ENCODE measurements at places on chromosomes 12 and 14.

DNA sequence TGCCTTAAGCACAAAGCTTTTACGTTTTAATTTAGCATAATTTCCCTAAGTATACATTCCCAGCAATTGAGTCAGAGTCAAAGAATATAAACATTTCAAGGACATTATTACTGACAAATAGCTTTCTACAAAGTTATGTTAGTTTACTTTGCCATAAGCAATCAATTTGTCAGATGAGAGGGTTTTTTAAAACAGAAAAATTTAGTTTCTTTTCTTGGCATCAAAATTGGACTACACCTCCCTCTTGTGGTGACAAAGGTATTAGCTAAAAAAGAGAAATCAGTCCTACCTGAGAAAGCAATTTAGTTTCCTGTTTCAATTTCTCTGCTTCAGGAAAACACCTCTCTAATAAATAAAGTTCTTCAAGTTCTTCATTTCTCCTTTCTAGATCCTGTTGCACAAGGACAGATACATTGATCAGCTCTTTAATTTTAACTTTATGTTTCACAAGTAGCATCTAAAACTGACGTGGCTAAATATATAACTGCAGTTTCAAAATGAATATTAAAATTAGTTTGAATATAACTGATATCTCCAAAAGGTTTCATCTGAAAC, 39.9 kb downstream of the DNAI7 start:
- DNase-seq = peak; percentile 41

DNA sequence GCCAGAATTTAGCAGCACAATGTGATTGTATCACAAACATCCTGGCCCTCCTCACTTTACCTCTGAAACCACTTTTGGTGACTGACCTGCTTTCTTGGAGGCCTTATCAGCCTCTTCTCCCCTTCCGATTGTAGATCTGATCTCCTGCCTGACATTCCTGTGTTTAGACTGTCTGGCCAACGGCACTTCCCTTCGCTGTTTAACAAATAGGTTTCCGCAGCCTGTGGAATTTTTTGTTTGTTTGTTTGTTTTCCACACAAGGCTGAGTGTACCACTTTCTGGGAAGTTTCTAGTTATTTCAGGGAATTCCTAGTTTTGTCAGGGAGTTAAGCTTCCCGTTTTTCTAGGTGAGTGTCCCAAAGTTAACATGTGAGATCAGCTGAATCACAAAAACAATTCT, 65.9 kb upstream of the CDKN3 start:
- DNase-seq = no peak

- DNase-seq = no peak
Observed at GRCh38 chr14:97946240-97946639, 1149.1 kb downstream of the VRK1 start.

GRCh38 chr14:24440606-24441399, 1.8 kb downstream of the SDR39U1 start:
- no peak for DNase-seq

DNA sequence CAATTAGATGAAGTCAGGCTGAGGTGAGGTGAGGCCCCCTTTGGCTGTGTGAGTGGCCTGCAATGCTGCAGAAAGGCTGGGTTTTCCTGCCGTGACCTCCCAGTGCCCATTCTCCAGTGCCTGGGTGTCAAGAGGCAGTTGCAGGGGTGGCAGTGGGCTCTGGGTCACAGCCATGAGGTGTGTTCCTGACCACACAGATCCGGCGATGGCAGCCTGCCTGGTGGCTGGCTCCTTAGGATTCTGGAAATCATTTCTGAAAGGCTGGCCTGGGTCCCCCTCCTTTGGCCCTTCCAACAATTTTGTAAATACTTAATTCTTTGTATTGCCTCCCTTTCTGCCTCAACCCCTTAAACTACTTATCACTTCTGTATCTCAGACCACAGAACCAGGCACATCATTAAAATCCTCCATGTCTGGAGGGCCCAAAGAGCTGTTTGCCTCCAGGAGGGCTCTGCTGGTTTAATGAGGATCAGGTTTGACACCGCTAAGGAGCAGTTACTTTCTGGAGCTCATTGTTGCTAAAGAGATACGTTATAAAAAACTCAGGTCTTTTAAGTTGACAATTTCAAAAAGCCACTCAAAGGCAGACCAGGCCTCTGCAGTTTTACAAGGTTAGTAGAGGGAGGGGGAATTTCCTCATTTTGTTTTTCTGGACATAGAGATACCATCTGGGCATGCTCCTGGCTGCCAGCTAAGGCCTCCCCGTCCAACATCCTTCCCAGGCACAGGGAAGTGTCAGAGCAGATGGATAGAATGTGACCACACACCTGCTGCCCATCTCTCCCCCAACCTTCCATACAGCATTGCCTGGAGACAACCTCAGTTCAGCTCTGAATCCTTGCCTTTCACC, 204.4 kb downstream of the FOXN3 start:
- no peak for DNase-seq

DNA sequence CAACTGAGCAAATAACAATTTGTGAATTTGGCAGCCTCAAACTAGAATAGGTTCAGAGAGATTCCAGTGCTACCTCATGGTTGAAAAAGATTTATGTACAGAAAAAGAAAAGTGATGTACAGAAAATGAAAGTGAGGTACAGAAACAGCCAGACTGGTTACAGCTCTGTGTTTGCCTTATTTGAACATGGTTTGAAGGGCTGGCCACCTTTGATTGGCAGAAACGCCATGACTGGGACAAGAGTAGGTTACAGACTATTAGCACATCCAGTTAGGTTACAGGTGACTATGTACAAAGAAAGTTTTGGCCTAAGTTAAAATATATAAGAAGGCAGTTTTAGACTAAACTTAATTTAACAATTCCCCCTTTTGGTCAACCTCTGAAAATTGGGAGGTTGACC, 309.4 kb downstream of the BTG1 start:
- DNase-seq = no peak

DNA sequence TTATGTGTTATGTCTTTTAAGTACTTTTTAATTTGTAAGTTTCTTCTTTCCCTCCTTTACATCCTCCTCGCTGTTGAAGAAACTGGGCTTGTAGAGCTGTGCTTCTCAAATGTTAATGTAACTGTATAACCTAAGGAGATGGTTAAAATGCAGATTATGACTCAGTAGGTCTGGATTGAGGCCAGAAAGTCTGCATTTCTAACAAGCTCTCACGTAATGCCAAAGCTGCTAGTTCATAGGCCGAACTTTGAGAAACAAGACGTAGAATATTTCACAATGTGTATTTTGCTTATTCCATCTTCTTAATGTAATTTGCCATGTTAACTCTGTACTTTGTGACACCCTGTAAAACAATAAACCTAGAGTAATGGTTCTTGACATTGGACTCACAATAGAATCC, 193.3 kb upstream of the SYT1 start:
- DNase-seq = no peak

DNA sequence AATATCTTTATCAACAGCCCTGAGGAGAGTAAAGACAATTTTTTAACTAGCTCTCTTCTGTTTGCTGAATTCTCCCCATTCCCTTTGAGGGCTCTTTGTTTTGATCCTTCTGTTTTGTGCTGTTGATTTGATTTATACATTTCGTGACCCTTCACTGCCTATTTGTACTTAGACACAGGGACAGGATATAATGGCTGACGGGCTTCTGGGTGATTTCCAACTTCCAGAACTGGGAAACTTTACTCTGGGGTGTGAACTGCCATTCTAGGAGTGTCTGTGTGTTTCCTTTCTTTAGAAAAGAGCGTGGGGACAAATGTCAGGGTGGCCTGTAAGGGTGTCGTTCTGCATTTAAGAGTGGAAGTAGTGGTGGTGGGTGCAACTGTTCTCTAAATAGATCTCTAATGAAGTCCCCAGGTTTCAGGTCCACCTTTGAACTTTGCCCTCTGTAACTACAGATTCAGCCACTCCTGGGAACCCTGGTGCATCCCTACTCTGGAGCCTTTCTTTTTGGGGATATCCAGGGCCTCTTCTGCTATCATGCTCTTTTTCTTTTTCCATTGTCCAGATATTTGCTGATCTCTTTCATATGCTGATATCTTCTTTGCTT, 22.3 kb upstream of the SSPN start:
- no peak for DNase-seq

- no peak for DNase-seq
Observed at GRCh38 chr14:37594238-37594970, 645 bp downstream of the FOXA1 start.

- no peak for DNase-seq
Observed at GRCh38 chr12:125453751-125454150, 388.5 kb downstream of the AACS start.

GRCh38 chr12:116804051-116804450, 65.9 kb downstream of the RNFT2 start:
- DNase-seq = no peak

DNA sequence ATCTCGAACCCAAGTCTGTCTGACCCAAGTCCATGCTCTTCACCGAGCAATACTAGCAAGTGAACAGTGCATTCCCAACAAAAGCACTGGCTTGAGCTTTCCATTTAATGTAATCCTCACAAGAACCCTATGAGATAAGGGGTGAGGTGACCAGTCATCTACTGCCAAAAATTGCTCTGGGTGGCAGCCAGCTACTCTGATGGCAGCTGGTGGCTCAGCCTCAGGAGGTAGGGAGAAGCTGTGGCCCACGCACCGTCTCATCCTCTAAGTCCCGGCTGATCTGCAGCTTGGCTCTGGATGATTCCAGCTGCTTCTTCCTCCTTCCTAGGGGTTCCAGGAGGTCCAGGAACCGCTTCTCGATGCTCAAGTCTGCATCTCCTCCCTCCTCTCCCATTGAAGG, 75.2 kb downstream of the PLEKHG3 start:
- DNase-seq = no peak

DNA sequence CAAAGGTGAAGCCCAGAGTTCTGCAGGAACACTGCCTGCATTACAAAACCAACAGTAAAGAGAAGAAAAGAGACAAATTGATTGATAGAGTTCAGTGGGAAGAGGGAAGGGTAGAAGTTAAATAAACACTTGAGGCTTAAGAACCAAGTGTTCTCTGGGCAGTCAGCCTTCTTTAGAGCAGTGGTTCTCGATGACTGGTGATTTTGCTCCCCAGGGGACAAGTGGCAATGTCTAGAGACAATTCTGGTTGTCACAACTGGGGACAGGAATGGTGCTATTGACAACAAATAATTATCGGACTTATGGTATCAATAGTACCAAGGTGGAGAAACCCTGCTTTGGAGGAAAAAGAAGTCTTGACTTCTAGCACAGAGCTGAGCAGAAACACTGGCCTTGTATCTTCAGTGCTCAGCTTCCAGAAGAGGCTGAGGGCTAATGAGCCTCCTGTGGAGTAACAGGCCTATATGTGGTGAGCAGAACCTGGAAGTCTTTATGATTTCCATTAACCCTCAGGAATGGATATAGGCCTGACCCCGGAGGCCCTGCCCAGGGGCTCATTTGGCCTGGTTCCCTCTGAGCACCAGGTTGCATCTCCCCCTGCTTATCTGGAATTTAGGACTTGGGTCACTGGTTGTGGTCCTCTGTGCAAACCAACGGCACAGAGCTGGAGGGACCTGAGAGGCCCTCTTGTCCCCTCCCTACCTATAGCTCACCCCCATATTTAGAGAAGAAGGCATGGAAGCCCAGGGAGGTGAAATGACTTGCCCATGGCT, 204.6 kb upstream of the PWP1 start:
- DNase-seq = no peak

DNA sequence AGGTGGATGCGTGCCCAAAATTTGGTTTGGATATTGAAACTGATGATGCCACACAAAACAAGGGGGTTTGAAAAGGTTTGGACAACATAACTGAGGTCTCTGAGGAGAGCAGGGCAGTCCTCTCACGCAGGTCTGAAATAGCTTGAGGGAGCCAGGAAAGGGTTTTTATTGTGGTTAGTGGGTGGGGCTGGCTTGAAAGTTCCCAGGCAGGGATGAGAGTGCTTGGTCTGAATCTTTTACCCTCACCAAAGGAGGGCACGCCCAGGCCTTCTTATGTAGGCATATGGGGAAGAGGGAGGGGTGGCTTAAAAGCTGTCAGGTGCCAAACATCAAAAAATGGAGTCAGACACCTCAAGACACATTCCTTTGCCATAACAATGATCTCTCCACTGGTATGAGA, 493.1 kb upstream of the CCDC196 start:
- DNase-seq = no peak

- no peak for DNase-seq
Observed at GRCh38 chr12:108338915-108339657, at the start of gene CMKLR1. Gene CMKLR1 (minus strand): TSS chr12:108339311. CDS start chr12:108293591, 45,720 bp downstream.

DNA sequence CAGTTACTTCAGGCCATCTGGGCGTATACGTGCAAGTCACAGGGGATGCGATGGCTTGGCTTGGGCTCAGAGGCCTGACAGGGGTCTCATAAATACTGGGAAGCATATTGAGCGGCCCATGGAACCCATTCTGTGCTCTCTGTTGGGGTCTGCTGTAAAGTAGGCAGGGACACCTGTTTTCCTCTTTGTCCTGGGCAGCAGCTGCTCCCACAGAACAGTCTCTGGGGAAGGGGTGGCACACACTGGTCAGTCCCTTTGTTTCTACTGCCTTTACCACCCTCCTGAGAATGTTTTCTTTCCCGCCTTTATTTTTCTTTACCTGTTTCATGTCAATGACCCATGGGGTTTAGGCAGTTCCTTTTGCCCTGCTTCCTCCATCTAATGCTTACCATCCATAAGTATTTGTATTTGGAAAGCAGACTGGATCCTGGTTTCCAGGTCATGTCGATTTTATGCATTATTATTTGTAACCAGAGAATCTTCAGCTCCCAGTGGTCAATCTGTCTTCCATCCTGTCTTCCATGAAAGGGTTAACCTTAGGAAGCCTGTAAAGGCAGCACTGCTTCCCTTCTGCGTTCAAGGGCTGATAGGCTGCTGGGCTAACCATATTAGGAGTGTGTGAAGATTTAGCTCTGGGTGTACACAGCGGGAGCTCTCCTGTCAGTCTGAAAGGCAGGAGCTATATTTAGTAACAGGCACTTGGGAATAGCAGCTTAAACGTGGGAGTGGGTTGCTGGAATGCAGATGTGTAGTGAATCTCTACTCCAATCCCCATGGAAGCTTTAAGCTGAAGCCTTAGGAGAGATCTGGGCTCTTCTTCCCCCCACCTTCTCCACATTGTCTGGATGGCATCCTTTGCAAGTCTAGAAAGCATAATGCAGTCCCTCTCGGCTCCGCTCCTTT, 124.0 kb downstream of the DYRK2 start:
- no peak for DNase-seq

DNA sequence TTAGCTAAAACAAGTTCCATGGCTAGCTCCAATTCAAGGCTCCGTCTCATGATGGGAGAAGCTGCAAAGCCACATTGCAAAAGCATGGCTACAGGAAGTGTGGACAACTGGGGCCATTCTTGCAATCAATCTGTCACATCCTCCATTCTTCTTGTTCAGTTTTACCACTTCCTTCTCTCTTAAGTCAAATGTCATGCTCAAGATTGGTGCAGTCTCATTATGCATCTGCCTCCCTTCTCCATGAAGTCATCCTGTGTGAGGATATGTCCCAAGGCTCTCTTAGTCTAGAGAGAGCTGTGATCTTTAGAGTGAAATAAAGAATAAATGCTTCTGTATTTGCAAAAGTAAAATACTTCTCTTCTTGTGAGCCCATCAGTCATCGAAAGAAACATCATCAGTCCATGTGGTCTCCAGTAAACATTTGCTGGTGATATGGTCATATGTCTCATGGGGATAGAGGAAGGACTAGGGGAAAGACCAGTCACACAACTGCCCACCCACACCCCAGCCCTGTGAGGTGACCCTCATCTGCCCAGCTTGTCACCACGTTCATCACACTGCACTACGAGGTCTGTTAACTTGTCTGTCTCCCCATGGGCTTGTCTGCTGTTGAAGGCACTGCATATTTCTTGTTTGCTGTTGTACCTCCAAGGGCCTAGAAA, 303.0 kb downstream of the NUAK1 start:
- no peak for DNase-seq

Measured in CD4-positive, alpha-beta T cell treated with Interleukin-6 at 100 ng/mL for 8 hours (primary cell).